Pancreas (tissue), 10 donors: ENCODE measurements at places on chromosomes 11 and 22. TPM values are rescaled to one million over a fixed set of nuclear protein-coding genes. Genes with fewer than 3 reads are reported as not detected.

Gene GLYAT
- 0.32 TPM for total RNA-seq

Gene ARHGEF12
- 63.2 TPM for total RNA-seq

Gene TREH
- 0.14 TPM for total RNA-seq

Gene MUC5B
- total RNA-seq = 24.6 TPM

Gene OR52E8
- not detected for total RNA-seq

Gene TRIM49
- not detected for total RNA-seq

Gene CCDC15
- 0.62 TPM for total RNA-seq

Gene OR10A2
- not detected for total RNA-seq

Gene IL17RA
- total RNA-seq = 8.1 TPM

Gene OR51I1
- total RNA-seq = not detected

Gene TENM4
- 6.8 TPM for total RNA-seq

Gene ANO3
- 0.67 TPM for total RNA-seq

Gene CNTF
- total RNA-seq = 0.63 TPM

DNA sequence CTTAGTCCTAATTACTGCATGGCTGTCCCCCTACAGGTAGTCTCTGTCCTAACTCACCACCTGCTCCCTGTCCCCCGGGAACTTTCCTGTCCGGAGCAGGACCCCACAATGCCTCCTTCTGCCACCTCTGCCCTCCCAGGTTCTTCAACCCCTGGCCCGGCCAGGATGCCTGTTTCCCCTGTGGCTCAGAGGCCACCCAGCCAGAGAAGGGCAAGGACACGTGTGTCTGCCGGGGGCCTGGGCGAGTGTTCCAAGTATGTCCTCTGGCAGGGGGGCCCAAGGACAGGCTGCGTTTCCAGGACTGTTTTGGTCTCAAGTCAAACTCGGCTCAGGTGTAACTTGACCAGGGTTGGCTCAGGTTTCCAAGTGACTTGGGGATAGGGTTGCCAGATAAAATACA lies 63.8 kb downstream of the BTG4 start:
- H3K27ac ChIP-seq = no peak overlapping the region
- no peaks in the 10 kb centered on the region for H3K36me3 ChIP-seq
- DNase-seq = no peak
- H3K4me3 ChIP-seq = no peak overlapping the region
- no peaks in the 10 kb centered on the region for H3K4me1 ChIP-seq

DNA sequence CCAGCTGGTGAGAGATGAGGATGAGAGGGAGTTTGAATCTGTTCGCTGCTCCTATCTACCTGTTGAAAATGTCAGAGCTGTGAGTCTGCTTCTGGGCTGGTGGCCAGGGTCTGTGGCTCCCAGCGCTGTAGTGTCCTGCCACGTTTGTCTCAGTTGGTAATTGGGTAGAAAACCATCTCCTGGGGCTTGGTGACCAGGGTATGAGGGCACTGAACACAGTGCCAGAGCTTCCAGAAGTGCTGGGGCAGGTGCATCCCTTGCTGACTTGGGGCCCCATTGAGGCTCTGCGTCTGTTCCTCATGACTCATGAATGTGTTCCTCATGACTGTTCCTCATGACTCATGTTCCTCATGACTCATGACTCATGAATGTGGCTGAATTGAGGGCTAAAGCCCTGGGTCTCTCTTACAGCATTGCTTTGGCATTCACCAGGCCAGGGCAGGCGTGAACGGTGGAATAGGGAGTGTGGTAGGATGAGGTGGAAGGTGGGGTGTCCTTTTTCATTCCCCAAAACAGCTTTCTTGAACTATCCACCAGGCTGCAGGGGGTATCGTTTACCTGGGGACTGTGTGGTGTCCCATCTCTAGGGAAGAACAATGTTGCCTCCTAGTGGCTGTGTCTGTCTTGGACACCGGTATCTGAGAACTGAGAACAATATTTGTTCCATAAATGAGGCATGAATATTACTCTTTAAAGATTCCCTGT lies 139.5 kb downstream of the COMMD9 start:
- H3K36me3 ChIP-seq = no peaks in the 10 kb centered on the region
- DNase-seq = peak; percentile 50
- peak overlapping the region; percentile 17 for H3K27ac ChIP-seq
- no peaks in the 10 kb centered on the region for H3K27me3 ChIP-seq

- H3K4me3 ChIP-seq = no peak overlapping the region
- no peak overlapping the region for H3K27ac ChIP-seq
Measured at GRCh38 chr22:40741116-40741515, 61.8 kb downstream of the MCHR1 start.

- no peaks in the 10 kb centered on the region for H3K36me3 ChIP-seq
- no peaks in the 10 kb centered on the region for H3K27me3 ChIP-seq
- H3K4me3 ChIP-seq = no peak overlapping the region
- no peak for DNase-seq
- H3K4me1 ChIP-seq = peaks cover 4% of the 10 kb centered on the region
Measured at GRCh38 chr22:46251816-46252380, 1.8 kb upstream of the CDPF1 start.

- no peak for DNase-seq
- H3K4me1 ChIP-seq = peaks cover 11% of the 10 kb centered on the region
- H3K27ac ChIP-seq = no peak overlapping the region
- H3K36me3 ChIP-seq = no peaks in the 10 kb centered on the region
- no peaks in the 10 kb centered on the region for H3K27me3 ChIP-seq
- H3K4me3 ChIP-seq = no peak overlapping the region
Measured at GRCh38 chr11:26017903-26018302, 314.0 kb upstream of the ANO3 start.

DNA sequence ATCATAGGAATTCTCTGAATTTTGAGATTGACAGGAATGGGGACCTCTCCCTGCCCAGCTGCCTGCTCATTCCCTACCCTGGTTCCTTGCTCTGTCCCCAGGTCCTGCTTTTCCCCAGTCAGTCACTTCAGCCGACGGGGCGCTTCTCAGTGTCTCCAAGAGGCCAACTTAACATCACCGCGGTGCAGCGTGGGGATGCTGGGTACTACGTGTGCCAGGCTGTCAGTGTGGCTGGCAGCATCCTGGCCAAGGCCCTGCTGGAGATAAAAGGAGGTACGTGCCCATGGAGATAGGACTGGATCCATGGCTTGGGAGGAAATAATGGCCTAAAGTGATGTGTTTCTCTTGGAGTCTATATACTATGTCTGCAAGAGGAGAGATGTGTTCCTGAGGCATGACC lies 7.0 kb downstream of the ROBO3 start:
- no peak overlapping the region for H3K27ac ChIP-seq
- H3K36me3 ChIP-seq = no peaks in the 10 kb centered on the region
- H3K4me3 ChIP-seq = no peak overlapping the region
- H3K27me3 ChIP-seq = no peaks in the 10 kb centered on the region

DNA sequence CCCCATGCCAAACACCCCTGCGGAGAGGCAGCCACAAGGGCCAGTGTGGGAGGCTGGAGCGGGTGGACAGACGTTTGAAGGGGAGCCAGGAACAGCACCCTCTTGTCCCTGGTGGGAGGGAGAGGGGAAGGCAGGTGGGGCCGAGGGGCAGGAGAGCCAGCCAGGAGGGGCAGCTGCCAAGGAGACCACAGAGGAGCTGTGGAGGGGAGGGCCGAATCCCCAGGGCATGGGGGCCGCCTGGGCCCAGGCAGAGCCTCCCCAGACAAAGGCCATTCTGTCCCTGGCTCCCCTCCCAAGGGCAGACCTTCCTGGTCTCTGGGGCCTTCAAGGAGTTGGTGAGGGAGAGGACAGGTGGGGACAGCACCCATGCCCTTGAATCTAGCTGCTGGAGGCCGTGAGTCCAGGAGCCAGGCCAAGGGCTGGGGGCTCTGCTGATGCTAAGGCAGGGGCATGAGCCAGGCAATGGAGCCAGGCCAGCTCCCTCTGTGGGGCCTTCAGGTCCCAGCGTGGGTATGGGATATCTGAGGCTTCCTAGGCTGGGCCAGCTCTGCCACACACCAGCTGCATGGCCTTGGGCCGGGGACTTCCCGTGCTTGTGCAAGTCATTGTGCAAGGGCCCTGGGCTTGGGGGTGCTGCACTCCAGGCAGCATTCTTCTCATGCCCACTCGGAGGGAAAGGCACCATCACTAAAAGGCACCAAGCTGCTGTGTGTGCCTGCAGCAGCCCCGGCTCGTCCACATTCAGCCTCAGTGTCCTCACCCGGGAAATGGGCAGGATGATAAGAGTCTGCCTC lies 11.4 kb downstream of the EMID1 start:
- peaks cover 7% of the 10 kb centered on the region for H3K4me1 ChIP-seq
- no peak overlapping the region for H3K4me3 ChIP-seq
- H3K27ac ChIP-seq = peak overlapping the region; percentile 52
- no peaks in the 10 kb centered on the region for H3K36me3 ChIP-seq
- H3K27me3 ChIP-seq = no peaks in the 10 kb centered on the region
